ENCODE measurements at places on chromosomes 3 and 15.

DNA sequence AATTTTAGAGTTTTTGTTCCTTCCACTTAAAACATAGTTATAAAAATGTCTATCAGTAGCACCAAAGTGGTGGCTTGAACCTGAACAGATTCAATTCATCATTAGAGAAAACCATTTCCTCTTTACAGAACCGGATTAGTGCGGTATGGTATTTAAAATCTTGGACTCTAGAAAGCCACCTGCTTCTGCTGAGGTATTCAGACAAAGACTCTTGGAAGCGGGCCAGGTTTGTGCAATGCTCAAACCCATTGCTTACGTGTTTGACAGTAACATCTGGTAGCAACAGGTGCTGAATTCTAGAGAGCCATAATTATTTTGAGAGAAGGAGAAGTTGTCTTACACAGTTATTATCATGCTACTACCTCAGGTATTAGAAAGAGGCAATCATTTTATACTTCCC lies 290.5 kb downstream of the NAALADL2 start:
- DNase-seq, result no peak

DNA sequence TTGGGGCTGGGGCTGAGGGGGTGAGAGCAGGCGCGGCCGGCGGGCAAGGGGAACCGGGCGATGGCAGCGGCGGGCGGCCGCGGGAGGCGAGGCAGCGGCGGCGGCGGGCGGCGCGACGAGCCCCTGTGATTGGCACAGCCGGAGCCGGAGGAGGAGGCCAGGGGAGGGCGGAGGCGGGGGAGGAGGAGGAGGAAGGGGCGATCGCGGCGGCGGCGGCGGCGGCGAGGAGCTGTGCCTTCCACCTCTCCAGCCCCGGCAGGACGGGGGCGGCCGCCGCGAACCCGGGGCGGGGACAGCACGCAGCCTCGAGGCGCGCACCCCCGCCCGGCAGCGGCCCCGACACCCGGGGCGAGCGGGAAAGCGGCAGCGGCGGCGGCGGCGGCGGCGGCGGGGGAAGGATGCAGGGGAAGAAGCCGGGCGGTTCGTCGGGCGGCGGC lies at the start of gene SLCO3A1:
Gene SLCO3A1, plus strand, starts transcription at position 198 of the 437 bp plus-strand sequence.
- peak; percentile 74 for DNase-seq

GRCh38 chr15:51830276-51830806 lies 888 bp downstream of the TMOD3 start:
- no peak for DNase-seq

- DNase-seq, result no peak
Observed at GRCh38 chr15:70513819-70514218, 249.5 kb downstream of the UACA start.

- no peak for DNase-seq
Observed at GRCh38 chr3:36193448-36193847, 186.9 kb upstream of the STAC start.

GRCh38 chr3:46695177-46695961 lies 1.9 kb upstream of the ALS2CL start:
- DNase-seq, result no peak

DNA sequence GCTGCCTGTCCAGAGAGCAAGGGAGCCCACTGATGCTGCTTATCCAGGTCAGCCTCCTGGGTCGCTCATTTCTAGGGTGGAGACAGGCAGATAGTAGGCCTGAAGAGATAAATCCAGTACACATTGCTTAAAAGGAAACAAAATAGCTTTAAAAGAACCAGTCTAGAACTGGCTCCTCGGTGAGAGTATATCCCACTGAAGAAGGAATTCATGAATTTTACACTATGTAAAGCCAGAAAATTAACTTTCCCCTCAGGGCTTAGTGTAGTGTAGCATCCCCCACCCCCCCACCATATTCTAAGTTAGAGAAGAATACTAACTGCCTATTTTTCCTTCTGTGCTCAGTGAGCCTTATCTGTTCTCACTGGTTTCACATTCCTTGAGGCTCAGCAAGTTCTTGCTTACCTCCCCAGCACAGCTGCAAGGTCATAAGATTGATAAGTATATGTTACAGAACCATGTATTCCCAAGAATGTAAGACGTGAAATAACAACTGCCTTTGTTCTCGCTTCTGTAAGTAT lies 30.5 kb upstream of the NOX5 start:
- no peak for DNase-seq

- no peak for DNase-seq
Observed at GRCh38 chr3:16211176-16211904, 36.9 kb downstream of the GALNT15 start.

DNA sequence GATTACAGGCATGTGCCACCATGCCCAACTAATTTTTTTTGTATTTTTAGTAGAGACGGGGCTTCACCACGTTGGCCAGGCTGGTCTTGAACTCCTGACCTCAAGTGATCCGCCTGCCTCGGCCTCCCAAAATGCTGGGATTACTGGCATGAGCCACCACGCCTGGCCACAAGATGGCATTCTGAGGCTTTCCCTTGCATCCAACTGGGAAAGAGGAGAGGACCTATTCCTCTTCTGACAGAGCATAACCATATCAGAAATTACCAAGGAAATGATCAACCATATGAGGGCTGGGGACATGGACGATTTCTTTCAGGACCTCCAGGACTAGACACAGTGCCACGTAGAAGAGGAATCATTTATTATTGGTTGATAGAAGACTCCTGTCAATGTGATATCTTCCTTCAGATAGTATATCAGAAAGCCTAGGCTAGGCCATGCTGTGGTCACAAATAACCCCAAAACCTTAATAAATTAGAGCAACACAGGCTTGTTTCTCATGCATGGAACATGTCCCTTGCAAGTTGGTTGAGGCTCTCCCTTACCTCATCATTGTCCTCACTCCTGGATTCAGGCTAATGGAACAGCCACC lies 372.3 kb upstream of the IL12A start:
- peak; percentile 12 for DNase-seq

- DNase-seq, result no peak
Observed at GRCh38 chr3:26657348-26657976, 34.9 kb downstream of the LRRC3B start.

All from head of caudate nucleus (tissue), 42 donors.